ENCODE measurements at places on chromosomes 4 and X.

- DNase-seq = no peak
These were observed 10.6 kb upstream of the GPM6B start for GRCh38 chrX:13827298-13828090.

- no peak for DNase-seq
These were observed 40.9 kb upstream of the PRDM8 start for GRCh38 chr4:80156410-80156809.

DNA sequence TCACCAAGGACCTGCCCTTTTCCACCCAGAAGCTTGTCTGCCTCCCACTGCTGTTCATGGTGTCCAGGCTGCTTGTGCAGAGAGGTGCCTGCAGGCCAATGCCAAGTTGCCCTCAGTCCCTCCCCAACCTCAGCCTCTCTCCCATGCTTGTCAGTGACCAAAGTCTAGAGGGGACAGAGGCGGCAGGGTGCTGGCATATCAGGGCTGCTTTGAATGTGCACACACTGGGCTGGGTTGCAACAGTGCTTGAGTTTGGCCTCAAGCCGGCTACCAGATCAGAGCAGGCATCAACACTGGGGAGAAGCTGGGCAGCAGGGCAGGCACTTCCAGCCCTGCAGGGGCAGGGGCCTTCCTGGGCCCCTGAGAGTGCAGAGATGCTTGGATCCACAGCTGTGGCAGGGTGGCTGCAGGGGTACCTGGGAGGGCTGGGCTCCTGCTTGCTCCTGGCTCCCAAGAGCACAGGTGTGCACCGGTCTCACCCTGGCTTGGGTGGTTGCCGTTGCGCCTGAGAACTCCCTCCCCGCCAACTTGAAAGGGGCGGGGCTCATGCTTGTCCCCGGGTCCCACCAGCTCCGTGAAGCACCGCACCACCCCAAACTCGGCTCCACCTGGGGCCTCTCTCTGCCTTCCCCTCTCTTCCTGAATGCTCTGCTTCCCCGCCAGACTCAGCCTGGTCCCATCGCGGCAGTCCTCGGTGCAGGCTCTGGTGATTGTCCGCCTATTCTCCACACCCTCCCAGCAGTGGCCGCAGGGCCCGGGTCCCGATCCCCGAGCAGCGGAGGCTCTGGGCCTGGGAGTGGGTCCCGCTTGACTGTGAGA is 1681.9 kb upstream of the ADGRL3 start:
- no peak for DNase-seq

DNA sequence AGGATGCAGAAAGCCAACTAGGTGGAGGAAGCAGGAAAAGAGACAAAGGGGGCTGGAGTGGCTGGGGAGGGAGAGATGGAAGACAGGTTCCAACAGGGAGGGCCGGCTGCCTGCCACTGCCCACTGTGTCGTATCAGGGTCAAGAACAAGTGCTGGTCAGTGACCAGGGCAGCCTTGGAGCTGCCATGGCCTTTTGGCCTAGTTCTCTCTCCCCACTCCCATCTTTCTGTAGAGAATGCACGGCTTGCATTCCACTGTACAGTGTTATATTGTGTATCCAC is 11.9 kb downstream of the L1CAM start:
- DNase-seq = no peak

GRCh38 chr4:13840502-13841190 is 213.1 kb upstream of the BOD1L1 start:
- no peak for DNase-seq

DNA sequence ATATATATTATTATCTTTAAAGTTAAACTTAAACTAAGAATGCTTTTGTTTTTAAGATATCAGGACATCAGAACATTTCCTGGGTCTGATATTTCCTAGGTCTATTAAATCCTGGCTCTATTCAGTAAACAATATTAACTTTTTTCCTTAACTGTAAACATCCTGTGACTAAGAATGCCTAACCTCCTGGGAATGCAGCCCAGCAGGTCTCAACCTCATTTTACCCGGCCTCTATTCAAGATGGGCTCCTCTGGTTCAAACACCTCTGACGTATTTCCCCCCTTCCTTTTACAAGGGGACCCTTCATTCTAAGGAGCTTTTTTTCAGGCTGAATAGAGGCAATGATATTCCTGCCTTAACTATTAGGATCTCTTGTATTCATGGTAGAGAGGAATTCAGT is 35.8 kb upstream of the DYNLT3 start:
- DNase-seq = no peak

- no peak for DNase-seq
These were observed 12.5 kb downstream of the F8 start for GRCh38 chrX:155009994-155010472.

GRCh38 chr4:2286904-2287593 is 25.1 kb upstream of the MXD4 start:
- DNase-seq = no peak

DNA sequence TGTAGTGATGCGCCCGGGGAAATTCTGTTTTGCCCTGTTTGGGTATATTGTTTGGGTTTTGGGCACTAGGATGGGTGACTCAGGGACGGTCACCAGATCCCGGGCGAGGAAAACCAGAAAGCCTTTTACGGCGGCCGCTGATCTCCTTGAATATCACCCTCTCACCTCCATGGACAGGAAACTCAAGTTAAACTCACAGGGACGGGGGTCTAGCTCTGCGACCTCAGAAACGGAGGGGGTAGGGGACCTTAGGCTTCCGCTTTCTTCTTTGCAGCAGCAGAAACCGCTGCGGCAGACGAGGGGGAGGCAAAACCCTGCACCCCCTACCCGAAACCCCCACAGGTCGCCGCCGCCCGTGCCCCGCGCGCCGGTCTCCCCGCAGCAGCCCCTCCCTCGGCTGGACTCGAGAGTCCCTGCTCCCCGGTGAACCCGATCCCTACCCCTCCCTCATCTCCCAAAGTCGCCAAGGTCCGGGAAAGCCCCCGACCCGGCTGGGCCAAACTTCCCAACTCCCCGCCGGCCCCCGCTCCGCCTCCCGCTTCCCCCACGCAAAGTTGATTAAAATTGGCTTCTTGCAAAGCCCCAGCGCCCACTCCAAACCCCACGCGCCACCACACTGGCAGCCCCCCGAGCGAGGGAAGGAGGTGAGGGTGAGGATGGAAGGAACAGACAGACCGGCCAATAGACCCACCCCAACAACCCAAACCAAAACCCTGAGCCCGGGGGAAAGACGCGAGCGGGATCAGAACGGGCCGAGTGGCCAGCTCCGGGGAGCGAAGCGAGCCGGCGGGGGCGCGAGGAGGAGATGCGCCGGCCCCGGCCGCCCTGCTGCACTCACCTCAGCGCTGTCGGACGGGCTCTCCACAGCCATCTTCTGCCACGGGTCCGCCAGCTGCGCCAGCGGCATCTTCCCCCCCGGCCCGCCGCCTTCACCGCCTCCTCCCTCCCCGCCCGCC is 705 bp downstream of the RPS6KA3 start:
- peak; percentile 13 for DNase-seq

- no peak for DNase-seq
These were observed 53.7 kb downstream of the DCTD start for GRCh38 chr4:182863501-182863900.

DNA sequence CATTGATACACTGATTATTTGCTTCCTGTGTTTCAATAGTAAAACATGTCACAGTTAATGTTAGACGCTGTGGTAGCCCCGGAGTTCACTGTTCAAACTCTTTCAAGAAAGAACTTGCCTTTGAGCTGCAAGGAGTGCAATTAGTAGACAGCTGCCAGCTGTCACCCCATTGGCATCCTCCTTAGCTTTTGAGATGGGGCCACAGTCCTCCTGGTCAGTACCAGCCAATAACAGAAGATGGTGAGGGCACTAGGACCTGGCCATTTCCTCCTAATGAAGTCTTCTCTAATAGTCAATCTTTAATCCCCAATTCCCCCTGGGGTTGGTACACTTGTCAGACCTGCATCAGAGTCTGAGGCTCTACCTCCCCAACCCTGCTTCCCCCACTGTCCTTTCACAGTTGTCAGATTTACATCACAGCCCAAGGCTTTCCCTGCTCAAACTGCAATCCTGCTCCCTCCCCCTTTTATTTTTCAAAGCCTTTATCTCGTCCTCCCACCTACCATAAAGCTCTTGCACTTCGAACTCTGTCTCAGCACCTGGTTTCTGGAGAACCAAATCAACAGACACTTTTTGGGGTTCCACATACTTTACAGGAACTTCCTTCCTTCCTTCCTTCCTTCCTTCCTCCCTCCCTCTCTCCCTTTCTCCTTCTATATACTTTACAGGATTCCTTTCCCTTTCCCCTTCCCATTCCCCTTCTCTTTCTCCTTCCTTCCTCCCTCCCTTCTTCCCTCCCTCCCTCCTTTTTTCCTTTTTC is 182.0 kb downstream of the RASL11B start:
- no peak for DNase-seq

DNA sequence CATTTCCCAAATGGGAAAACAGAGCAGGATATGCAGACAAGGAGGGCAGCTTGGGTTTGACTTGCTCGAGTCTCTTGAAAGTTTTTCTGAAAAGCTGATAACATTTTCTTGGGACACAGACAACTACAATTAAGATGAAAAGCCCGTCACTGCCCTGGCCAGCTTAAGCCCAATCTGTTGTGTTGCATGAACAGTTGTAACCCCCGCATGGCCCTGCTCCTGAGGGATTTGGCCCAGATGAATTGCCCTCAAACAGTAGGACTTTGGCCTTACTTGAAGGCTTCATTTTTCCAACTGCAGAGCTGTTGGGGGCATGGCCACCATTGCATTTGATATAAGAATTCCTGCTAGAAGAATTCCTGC is 40.5 kb upstream of the MGST2 start:
- no peak for DNase-seq

- no peak for DNase-seq
These were observed 178.3 kb downstream of the OPHN1 start for GRCh38 chrX:68254738-68255645.

DNA sequence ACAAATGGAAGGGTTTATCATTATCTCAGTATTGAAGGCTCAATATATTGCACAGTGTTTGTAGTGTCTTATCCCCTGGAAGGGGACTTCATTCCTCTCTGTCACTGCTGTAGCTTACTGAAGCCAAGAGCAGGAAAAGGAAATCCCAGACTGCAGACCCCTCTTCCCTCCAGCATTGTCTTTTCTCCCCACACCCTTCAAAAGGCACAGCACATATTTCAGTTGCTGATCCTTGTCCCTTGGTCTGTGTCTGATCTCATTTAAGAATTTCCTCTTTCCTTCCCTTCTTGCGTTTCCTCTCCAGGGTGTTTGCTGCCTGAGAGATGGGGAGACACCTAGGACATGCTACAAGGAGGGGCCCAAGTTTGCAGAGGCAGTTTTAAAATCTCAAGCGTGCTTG is 40.1 kb downstream of the STIM2 start:
- DNase-seq = no peak

- no peak for DNase-seq
These were observed 19.0 kb downstream of the QDPR start for GRCh38 chr4:17492876-17493275.

- no peak for DNase-seq
These were observed 29.6 kb downstream of the SMARCA1 start for GRCh38 chrX:129493643-129494042.

DNA sequence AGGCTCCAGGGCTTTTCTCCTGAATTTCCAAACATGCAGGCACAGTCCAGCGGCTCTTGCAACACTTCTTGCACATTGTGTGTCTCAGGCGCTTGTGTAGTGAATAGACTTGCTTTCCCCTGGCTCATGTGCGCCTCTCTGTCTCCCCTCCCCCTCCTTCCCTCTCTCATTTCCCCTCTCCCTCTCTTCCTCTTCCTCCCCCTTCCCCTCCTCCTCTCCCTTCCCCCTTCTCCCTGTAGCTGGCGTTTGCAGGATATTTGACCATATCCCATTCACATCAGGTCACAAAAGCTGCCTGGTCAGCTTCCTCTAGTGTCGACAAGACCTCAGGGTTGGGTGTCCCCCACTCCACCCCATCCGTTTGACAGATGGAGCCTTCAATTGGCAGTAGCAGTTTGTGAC is 2.4 kb downstream of the CHST7 start:
- no peak for DNase-seq

DNA sequence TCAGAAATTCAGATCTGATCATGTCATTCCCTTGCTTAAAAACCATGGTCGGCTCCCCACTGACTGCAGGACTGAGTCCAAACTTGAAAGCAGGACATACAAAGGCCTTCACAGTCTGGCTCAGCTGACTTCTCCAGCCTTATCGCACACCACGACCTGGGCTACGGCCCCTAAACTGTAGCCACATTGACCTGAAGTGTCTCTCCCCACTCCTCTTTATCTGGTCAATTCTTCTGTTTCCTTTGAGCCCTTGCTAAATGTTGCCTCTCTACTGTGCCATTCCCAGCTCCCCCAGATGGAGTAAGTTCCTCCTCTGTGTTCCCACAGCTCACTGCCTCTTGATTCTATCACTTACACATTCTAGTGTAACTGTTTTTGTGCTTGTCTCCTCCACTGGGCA is 60.5 kb upstream of the CITED1 start:
- DNase-seq = no peak

DNA sequence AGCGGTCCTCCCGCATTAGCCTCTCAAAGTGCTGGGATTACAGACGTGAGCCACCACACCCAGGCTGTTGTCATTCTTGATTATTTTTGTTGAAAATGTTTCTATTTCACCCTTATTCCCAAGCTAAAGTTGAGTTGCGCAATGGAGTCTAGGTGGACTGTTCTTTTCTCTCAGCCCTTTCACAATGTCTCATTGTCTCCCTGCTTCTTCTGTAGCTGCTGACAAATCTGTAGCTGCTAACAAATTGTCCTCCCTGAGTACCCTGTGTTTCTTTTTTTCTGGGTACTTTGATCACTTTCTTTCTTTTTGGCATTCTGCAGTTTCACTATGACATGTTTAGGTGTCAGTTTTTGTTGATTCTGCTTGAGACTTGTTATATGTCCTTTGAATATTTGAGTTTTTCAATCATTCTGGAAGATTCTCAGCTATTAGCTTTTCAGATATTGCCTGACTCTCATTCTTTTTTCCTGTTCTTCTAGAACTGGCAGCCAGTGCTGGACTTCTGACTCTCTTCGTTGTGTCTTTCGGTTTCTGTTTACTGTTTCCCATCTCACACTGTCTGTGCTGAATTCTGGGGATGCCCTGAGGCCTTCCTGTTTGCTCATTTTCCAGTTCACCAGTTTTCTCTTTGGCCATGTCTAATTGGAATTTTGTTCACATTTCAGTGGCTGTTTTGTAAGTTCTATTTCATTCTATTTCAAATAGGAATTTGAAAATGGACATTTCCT is 6.6 kb downstream of the ABCD1 start:
- DNase-seq = no peak

DNA sequence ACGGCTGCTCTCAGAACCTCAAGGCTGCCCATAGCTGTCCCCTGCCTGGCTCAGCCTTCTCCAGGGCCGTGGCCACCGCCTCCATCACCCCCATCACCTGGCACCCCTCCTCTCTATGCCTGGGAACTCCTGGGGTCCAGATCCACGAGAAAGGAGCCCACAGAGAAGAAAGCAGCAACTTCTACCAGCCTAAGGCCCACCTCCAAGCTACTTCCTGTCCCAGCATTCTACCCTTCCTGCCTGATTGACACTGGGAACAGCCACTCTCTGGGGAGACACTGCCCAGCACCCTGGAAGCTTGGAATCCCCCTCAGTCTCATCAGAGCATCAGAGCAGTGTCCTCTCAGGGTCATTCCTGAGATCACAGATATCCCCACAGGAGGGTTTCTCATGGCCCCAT is 36.9 kb upstream of the PROM1 start:
- no peak for DNase-seq

DNA sequence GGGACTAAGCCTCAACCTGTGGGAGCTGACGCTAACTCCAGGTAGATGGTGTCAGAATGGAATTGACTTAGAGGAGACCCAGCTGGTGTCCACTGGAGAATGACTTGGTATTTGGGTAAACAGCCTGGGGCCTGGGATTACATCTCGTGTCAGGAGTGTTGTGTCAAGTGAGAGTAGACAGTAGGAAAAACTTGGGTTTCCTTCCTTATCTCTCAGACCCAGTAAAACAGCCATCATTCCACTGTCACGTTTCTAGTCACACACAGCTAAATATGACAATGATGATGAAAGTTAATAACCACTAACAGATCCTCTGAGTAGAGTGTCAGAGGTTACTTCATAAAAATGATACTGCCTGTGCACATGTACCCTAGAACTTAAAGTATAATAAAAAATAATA is 13.8 kb downstream of the ZNF674 start:
- DNase-seq = no peak

All from activated T-cell treated with anti-CD3 and anti-CD28 coated beads for 24 hours (primary cell).